ENCODE measurements at places on chromosomes 7 and 10.

- DNase-seq, result no peak
Measured at GRCh38 chr10:116522803-116523381, 22.8 kb upstream of the PNLIP start.

DNA sequence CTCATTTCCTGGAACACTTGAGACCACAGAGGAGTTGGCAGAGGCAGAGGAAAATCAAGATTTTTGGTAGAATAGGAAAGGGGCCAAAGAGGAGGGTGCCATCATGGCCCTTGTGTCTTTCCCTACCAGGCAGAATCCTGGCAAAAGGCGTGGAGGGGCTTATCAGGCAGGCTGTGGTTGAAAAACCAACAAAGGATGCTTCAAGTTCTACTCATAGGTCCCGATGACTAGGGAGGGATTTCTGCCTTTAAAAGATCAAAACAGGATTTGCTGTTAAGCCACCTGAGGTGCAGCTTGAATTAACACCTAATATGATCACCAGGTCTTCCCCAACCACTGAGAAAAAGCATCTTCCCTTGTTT is 45.7 kb downstream of the BPGM start:
- DNase-seq, result no peak

DNA sequence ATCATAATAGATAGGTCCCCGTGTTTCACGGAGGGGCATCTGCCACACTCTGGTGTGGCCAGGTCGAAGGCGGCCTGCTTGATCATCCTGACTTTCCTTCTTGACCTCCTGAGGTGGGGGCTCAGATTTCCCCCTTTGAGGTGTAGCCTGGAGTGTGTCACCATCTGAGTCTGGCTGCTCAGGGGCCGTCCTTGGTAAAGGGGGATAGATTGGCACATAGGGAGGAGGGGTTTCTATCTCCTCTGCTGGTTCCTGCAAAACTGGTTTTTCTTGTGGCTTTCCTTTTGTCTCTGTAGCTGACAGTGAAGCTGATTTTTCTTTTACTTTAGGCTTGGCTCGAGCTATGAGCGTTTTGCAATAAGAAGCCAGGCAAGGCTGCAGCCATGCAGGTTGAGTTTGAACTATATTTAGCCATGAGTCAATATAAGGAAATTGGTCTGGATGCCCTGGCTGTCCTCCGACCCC is 7.1 kb upstream of the ZNF117 start:
- no peak for DNase-seq

GRCh38 chr7:8699875-8700624 is 266.6 kb downstream of the NXPH1 start:
- DNase-seq, result no peak

DNA sequence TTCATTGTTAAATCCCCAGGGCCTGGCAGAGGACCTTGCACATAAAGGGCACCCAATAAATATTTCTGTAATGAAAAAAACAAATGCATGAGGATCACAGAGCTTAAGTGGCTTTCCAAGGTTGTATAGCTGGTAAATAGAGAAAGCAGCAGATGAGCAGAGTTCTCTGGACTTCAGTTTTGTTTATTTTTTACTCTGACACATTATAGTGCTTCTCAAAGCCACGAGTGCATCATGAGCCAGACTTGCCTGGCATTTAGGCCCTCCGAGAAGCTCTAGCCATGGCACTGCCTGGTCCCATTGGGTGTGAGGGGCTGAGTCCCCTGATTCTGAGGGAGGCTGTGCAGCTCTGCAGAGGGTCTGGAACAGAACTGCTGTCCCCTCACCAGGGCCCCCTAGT is 87.2 kb upstream of the ZNF32 start:
- DNase-seq, result no peak

GRCh38 chr10:80205477-80206276 is at the start of gene ANXA11:
TSS of gene ANXA11 (minus strand) at chr10:80205537. CDS start at chr10:80172861, 32,676 bp downstream.
- DNase-seq, result peak; percentile 92

DNA sequence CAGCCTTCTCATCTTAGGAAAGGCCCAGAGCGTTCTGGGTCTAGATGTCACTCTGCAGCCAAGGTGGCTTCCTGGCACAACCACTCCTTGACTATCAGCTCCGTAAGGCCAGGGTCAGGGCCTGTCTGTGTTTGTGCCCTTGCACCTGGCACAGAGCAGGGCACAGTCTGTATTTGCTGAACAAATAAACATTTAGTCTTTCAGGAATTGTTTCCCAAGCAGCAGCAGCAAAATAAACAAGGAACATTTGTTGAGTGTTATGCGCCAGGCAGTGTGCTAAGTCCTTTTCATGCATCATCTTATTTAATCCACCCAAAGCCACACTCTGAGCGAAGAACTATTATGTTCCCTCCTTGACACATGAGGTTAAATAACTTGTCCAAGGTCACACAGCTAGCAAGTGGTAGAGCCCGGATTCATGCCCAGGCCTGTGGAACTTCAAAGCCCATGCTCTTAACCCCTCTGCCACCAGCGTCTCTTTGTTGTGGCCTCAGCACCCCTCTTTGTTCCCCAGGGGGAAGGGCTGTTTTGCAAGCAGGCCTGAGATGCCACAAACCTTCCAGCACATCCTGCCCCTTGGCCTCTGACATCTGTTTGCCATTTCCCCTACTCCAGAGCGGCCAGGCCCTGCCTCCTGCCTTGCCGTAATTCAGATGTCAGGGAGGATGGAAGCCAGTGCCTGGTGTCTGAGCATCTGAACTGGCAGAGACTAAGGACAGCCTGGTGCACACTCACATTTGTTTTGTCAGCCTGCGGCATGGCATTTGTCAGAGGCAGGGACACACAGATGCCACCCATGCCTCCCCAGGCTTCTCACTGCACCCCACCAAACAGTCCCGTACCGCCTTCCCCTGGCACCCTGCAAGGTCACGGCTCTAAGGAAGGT is 325.8 kb upstream of the ZMIZ1 start:
- DNase-seq, result no peak

All from A673 (cell line).